ENCODE measurements at places on chromosomes 4 and X.

- DNase-seq: peak; percentile 7
These were observed 12.7 kb downstream of the TKTL1 start for GRCh38 chrX:154308108-154308946.

DNA sequence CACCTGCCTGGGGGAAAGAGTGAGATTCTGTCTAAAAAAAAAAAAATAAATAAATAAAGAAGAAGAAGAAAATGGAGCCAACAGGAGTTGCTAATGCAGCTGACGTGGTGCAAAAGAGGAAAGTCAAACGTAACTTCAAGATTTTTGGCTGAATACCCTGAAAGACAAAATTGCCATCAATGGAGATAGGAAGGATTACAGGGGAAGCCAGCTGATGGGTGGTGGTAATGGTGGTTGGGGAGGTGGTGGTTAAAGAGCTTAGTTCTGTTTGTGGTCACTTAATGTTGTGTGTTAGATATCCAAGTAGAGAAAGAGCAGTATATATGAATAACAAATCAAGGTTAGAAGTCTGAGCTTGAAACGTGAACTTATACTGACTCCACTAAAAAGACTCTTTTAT lies 225.4 kb downstream of the ARHGAP24 start:
- DNase-seq: no peak

DNA sequence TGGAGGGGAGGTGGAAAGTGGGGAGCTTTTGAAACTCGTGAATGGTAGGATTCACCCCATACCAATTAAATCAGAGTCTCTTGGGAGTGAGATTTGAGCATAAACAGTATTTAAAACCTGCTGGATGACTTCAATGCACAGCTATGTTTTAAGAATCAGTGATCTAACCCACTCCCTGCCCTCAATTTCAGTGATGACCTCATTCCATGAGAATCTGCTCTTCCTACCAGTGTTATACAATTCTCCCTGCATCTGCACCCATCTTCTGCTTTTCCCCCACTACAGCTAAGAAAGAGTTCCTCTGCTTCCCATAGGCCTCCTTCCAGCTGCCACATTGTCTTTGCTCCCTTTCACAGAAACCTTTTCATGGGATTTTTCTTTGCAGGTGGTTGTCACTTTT lies 18.3 kb upstream of the H2AZ1 start:
- no peak for DNase-seq

DNA sequence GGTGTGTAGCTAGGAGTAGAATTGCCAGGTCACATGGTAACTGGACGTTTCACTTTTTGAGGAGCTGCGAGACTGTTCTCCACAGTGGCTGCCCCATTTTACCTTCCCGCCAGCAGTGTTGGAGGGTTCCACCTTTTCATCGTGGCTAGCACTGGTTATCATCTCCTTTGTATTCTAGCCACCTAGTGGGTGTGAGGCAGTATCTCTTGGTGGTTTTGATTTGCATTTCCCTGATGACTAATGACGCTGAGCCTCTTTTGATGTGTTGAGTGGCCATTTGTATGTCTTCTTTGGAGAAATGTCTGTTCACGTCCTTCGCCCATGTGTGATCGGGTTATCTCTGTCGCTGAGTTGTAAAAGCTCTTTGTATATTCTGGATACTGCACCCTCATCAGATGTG lies 10.6 kb downstream of the ABCD1 start:
- DNase-seq: no peak

- no peak for DNase-seq
These were observed 99.9 kb upstream of the TENM3 start for GRCh38 chr4:182143086-182143821.

GRCh38 chr4:185395238-185395955 lies at the start of gene LRP2BP:
Gene LRP2BP, minus strand, starts transcription at chr4:185395924. Its CDS starts 17,738 bp downstream, at chr4:185378186.
- no peak for DNase-seq

DNA sequence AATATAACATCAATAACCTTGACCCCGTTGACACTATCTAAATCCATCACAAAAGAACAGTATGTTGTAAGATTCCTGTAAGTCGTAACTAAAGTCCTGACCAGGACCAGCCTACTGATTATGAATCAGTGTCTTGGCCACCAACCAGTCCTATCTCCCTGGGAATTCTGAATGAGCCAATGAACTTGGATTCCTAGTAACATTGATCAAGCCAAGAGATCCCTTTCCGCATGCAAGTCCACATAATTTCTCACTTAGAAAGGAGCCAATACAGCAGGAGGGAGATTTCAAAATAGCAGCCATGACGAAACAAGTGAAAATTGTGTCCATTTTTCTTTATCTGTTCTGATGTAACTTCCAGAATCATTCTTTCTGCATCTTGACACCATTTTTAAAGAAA lies 9.5 kb downstream of the XPNPEP2 start:
- no peak for DNase-seq

- no peak for DNase-seq
These were observed 126.5 kb downstream of the KIT start for GRCh38 chr4:54784161-54784671.

GRCh38 chr4:158186815-158187214 lies 14.0 kb upstream of the GASK1B start:
- DNase-seq: no peak

DNA sequence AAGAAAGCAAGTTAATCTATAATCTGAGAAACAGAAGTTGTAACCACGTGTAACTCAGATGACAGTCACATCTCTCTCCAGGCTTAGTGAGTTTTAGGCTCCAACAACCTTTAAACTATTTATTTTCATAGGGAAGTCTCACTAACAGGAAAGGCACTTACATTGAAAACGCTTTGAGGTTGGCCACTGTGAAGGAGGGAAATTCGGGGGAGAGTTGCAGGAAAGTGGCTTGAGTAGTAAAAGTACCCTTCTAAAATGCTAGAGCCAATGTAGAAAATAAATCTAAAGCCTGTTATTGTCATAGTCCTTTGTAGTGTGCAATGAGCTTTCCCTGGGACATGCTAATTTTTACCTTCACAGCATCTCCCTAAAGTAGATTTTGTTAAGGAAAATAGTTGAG lies 995 bp upstream of the NFXL1 start:
- DNase-seq: no peak

DNA sequence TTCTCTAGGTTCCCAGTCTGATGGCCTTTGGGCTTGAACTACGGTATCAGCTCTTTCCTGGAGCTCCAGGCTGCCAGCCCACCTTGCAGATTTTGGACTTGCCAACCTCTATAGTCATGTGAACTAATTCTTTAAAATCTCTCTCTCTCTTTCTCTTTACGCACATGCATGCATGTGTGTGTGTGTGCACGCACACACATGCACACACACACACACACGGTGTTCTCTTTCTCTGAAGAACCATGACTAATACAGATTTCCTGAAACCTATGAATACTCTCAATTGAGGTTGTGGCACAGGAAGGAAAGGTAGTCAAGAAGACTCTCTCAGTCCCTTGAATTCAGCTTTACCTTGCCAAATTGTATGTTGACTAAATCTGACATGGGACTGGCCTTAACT lies 6.2 kb upstream of the ZCCHC13 start:
- no peak for DNase-seq

DNA sequence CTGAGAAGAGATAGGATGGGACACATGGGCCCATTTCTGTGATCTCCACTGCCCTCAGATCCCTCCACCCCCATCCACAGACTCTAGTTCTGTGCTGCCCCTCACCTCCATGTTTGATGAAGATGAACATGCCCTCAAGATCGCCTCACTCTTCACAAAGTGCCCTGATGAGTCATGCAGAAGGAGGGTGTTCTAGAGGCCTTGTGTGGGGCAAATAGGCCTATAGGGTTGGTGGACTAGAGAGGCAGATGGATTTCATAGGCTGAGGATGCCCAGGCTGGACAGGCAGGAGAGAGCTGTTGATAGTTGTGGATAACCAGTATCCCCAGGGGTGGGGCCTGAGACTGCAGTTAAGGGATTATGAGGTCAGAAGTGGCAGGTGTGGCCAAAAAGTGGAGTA lies at the start of gene CXorf65:
Gene CXorf65, minus strand, starts transcription at position 314 of the 400 bp plus-strand sequence. Its CDS starts 184 bp downstream, at position 130.
- DNase-seq: no peak

GRCh38 chr4:20418861-20419451 lies 167.3 kb downstream of the SLIT2 start:
- peak; percentile 69 for DNase-seq

DNA sequence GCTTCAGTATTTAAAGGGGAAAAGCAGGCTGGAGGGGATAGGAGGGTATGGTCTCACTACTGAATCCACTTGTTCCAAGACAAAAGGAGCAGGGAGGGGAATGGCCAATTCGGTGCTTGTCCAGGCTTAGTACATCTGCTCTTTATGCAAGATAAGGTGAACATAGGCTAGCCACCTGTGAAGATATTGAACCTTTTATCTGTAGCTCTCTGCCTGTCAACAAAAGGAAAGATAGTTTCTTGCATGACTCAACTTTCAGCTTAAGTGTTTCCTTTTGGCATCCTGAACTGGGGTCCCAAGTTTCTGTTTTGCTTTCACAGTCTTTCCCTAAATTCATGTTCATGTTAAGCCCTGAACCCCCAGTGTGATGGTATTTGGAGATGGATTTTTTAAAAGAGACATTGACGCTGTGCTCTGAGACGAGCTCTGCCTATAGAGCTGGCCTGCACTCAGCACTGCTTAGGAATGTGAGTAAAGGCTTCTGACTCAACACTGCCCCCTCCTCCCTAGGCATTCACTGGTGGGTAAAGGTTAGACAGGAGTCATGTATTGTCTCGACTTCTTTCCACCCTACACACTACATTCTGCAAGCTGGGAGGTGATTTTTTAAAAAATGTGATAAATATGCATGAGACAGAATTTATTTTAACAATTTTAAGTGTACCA lies 28.2 kb downstream of the FAM149A start:
- no peak for DNase-seq

DNA sequence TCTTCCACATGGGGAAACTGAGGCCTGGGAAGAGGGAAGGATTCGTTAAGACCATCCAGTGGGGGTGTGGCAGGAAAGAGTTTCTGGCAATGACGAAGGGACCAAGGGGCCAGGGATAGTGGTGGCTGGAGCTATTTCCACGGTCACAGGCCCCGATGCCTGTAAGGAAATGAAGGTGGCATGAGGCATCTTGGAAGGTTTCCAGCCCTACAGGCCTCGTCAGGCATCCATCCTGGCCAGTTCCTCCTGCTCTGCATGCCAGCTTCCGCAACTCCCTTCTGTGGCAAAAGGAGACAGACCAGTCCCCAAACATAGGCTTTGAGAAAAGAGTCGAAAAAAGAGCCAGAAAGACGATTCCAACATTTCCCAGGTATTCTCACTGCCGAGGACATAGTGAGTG lies 9.2 kb upstream of the C4orf50 start:
- no peak for DNase-seq

DNA sequence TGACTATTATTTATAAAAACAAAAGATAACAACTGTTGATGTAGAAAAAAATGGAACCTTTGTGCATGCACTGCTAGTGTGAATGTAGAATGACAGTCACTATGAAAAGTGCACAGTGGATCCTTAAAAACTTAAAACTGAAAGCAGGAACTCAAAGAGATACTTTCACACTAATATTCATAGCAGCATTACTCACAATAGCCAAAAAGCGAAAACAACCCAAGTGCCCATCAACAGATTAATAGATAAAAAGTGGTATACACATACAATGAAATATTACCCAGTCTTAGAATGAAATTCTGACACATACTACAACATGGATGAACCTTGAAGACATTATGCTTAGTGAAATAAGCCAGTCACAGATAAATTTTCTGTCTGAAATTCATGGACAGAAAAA lies 23.8 kb downstream of the CENPC start:
- DNase-seq: no peak

DNA sequence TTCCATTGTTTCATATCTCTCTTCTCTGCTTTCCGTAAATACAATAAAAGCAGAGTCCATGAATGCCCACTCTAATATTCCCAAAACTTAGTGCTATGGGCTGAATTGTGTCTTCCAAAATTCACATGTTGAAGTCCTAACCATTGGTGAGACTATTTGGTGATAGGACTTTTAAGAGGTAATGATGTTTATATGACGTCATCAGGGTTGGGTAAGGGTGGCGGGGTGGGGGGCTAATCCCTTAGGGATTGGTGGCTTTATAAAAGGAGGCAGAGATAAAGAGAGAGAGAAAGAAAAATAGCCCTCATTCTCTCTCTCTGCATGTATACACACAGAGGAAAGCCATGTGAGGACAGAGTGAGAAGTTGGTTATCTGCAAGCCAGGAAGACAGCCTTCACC lies 722.2 kb downstream of the DMD start:
- DNase-seq: no peak

GRCh38 chrX:70089604-70090297 lies 27.5 kb downstream of the OTUD6A start:
- no peak for DNase-seq

DNA sequence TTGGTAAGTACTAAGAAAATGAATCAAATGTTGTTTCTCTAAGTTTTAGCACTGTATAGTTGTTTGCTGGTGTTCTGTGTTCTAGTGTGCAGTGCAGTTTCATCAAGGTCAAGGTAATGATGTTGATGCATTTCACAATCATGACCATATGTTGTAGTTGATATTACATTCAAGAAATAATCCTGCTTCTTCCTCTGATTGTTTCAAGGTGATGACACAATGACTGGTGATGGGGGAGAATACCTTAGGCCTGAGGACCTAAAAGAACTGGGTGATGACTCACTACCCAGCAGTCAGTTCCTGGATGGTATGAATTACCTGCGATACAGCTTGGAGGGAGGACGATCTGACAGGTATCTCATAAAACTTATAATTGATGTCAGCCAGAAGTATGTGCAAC lies 261.6 kb downstream of the ANK2 start:
- no peak for DNase-seq

DNA sequence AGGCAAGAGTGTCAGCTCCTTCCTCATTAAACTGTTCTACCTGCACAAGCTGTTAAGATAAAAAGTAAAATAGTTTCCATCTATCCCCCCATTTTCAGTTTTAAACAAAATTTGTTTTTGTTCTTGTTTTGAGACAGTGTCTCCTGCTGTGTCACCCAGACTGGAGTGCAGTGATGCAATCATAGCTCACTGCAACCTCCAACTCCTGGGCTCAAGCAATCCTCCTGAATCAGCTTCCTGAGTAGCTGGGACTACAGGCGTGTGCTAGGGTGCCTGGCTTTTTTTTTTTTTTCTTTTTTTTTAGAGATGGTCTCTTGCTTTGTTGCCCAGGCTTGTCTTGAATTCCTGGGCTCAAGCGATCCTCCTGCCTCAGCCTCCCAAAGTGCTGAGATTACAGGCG lies 105.4 kb downstream of the HS6ST2 start:
- no peak for DNase-seq

DNA sequence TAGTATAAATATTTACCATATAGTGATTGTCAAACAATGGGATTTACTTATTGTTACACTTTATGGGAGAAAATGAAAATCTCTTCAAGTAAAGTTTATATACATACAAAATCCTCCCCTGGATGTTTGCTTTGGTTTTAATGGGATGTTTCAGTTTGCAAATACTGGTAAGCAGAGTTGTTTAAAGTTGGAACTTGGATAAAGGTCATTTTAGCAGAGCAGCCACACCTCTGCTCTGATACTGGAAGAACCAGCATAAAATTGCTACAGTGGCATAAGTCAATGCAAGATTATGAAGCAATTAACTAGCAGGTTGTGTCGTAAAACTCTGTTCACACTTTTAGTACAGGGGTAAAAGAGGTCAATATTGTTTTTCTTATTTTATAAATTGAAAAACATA lies 101.2 kb downstream of the TRAPPC11 start:
- DNase-seq: no peak

Data from AML-193 (cell line).